Thoracic aorta (tissue), 2 donors: ENCODE measurements at places on chromosomes 5 and 9. TPM values are rescaled to one million over a fixed set of nuclear protein-coding genes. Genes with fewer than 3 reads are reported as not detected.

The C9orf153 gene
- total RNA-seq, result 0.68 TPM

The MYMK gene
- not detected for total RNA-seq

The C9orf50 gene
- not detected for total RNA-seq

The KCNV2 gene
- not detected for total RNA-seq

The PTPN3 gene
- total RNA-seq, result 16.9 TPM

The OGN gene
- 210 TPM for total RNA-seq

The SYNPO gene
- 191 TPM for total RNA-seq

The B4GALT1 gene
- total RNA-seq, result 86.6 TPM

The SLC4A9 gene
- total RNA-seq, result not detected

The PLAC8L1 gene
- not detected for total RNA-seq

The ARID3C gene
- total RNA-seq, result not detected

The CEMIP2 gene
- total RNA-seq, result 69.7 TPM

The PIP5K1B gene
- 3.9 TPM for total RNA-seq
